ENCODE measurements at places on chromosomes 2 and 18.

DNA sequence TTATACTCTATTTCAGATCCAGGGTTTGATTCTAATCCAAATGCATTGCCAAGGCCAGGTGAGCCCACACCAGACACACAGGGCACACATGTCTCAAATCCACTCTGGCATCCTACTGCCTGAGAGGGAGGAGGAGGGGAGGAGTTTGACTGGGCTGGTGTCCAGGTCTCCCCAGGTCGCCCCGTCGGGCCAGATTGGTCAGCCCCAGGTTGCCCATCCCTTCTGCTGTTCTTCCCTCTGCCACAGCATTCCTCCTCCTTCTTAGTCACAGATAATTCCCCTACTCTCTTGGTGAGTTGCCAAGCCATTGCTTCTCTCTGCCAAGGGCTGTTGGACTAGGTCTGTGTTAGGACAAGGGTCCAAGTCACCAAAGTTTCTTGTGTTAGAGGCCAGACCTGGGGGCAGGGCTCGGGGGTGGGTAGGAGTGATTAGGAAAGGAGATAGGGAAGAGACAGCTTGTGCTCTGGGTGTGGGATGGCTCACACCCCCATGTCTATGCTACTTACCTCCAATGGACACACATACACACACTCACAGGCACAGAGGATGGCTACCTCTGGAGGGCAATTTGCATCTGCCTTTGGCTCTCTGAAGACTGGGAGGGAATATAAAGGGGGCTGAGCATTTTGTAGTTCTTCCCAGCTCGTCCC is 2.5 kb upstream of the EGR4 start:
- no peak for DNase-seq

- no peak for DNase-seq
Observed at GRCh38 chr18:1047406-1047805, 142.7 kb downstream of the ADCYAP1 start.

GRCh38 chr2:218517434-218518206 is 50.5 kb downstream of the USP37 start:
- DNase-seq = no peak

DNA sequence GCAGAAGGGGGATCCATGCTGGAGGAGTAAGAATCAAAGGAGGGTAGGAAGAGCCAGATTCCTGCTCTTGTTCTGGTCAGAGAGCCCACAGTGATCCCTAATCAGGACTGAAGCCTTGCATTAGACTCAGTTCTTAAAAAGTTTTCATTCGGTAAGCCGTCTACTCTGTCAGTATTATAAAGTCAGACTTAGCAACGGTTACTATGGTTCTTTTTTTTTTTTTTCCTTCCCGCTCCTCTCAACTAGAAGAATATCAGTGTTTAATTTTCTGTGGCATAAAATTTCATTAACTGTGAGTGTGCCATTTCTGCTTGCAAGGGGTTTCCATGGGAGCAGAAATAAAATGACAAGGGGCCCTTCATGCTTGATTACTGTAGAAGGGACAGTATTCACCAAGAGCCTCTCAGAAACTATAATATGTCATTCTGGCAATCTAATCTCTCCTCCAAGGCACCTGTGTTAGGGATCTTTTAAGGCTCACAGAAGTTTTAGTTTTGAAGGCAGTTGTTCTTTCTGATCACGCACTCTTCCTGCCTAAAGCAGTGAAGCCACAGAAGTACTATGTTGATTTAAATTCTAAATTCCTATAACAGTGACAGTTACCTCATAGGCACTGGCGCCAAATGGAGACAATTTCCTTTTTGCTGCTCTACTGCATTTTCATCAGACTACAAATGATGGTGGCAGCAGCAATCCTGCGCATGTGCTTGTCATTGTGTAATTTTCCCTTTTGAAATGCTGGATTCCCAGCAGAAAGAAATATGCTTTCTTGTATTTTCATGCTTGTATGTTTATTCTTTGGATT is 57.0 kb downstream of the OSBPL6 start:
- DNase-seq = no peak

- no peak for DNase-seq
Observed at GRCh38 chr18:49698525-49699025, 114.8 kb downstream of the ACAA2 start.

DNA sequence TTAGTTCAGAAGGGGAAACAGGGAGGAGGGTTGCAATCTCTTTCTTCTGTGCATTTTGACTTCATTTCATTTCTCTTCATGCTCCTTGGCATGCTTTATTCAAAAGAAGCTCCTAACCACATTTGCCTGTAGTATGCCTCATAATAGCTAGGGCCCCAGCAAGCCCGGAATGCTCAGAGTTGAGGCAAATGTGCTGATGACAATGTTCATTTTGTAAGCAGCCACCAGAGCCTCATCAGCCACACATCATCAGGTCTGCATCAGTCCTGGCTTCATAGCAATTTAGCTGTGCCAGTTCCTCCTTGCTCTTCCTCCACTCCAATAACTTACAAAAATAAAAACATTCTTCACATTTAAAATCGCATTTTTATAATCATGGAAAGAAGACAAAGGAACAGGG is 65.4 kb upstream of the MMADHC start:
- no peak for DNase-seq

DNA sequence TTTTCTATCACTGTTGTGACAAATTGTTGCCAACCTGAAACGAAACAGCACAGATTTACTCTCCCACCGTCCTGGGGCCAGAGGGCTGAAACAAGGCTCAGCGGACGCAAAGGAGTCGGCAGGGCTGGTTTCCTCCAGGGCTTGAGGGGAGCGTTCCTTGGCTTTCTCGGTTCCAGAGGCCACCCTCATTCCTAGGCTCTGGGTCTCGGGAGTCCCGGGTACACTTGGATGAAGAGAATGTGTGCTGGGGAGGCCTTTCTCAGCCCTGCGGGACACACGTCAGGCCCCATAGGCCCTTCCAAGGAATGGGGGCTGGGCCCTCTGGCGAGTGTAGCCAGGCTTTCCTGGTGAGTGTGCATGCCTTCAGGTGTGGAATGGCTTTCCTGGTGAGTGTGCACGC is 287.3 kb upstream of the HS6ST1 start:
- no peak for DNase-seq

DNA sequence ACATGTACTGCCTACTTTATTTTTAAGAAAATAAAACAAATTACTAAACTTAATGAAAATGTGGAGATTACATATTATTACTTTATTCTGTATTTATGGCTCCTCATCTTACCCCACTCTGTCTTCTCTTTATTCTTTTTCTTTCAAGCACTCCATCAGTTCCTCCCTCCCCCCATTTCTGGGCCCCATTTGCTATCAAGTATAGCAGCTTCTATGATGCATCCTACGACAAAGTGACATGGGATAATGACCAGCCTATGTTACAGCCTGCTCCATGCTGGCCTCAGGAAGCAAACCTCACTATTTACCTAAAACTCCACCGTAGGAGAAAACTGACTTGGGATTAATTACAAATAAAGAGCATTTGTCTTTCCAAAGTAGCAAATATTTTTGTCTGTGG is 58.8 kb downstream of the RND3 start:
- peak; percentile 7 for DNase-seq

- DNase-seq = no peak
Observed at GRCh38 chr2:79994161-79994560, 310.4 kb downstream of the LRRTM1 start.

GRCh38 chr2:209636076-209636475 is 135.6 kb upstream of the UNC80 start:
- DNase-seq = peak; percentile 37

GRCh38 chr2:55155206-55155605 is 76.9 kb downstream of the CLHC1 start:
- no peak for DNase-seq

GRCh38 chr18:36402765-36403396 is 105.4 kb downstream of the FHOD3 start:
- no peak for DNase-seq

DNA sequence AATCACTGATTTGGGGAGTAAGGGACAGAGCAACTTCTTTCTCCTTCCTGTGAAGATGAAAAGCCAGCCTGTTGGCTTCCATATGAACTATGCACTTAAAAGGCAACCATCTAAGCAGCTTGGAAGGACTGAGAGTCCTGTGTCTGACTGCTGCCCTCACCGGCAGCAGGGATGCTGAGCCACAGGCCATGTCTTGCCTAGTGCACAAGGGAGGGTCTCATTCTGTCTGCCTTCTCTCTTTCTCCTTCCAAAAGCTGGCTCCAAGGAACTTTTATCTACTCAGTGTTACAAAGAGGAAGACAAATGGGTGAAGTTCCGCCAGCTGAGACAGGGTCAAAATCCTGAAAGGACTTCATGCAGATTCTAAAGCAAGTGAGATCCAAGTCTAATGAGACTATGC is 146.3 kb downstream of the MTCL1 start:
- no peak for DNase-seq

- no peak for DNase-seq
Observed at GRCh38 chr2:68745006-68745405, 10.4 kb downstream of the ARHGAP25 start.

DNA sequence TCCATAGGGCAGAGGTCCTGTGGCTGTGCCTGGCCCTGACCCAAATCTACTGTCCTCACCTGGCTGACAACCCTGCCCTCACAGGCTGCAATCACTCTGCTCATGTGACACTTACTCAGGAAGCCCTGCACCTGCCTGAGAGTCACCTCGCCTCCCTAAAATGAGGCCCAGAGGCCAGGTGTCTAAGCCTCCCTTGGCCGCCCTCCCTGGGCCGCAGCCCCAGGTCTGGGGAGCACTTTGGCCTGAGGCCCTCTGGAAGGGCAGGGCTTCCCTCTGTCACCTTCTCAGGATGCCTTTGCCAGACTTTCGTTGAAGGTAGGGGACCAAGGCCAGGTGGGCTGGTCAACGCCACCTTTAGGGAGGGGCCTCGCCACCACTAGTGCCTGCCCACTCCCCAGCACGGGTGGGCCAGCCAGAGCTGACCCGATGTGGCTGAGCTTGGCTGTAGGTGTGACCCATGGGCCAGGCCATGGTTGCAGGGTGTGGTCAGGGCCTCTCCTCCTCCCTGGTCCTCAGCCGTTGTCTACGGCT is 6.1 kb upstream of the GPC1 start:
- DNase-seq = no peak

DNA sequence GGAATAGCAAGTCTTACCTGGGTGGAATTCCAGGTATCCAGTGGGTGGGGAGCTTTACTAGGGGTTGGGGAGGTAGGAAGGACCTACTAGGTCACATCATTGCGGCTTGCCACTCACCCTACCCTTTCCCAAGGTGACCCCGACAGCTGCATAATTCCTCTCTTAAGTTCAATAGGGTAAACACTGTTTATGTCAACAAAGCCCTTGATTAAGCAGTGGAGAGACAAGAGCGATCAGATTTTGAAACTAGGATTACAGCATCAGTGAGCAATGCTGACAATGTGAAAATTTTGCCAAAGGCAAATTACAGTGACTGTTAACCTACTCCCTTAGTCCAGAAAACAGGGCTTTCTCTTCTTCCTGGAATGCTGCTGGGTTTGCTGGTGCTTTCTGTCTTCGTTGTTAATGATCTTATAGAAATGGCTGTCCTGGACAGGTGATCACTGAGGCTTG is 14.5 kb downstream of the SLC19A3 start:
- no peak for DNase-seq

DNA sequence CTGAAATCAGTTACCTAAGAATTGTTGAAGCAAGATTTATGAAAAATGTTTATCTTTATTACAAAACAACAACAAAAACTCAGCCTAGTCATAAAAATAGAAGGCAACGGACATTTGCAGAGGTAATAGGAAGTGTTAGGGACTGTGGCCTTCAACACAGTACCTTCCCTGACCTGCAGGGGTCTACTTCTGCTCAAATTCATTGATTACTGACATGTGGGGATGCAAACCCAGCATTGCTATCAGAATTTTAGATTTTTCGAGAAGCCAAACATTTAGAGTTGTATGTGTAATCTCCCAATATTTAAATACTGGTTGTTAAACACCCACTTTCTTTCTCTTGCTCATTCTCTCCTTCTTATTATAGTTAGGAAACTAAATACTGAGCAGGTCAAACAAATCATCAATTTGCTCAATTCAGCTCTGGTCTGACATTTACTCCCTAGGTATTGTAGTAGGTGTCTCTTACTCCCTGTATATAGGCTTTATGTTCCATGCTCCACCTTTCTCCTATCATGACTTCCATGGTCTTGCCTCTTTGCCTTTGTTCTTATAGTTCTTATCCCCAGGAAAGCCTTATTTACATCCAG is 198.5 kb downstream of the UBE2E3 start:
- no peak for DNase-seq

- no peak for DNase-seq
Observed at GRCh38 chr2:120463996-120464395, 118.1 kb downstream of the INHBB start.

DNA sequence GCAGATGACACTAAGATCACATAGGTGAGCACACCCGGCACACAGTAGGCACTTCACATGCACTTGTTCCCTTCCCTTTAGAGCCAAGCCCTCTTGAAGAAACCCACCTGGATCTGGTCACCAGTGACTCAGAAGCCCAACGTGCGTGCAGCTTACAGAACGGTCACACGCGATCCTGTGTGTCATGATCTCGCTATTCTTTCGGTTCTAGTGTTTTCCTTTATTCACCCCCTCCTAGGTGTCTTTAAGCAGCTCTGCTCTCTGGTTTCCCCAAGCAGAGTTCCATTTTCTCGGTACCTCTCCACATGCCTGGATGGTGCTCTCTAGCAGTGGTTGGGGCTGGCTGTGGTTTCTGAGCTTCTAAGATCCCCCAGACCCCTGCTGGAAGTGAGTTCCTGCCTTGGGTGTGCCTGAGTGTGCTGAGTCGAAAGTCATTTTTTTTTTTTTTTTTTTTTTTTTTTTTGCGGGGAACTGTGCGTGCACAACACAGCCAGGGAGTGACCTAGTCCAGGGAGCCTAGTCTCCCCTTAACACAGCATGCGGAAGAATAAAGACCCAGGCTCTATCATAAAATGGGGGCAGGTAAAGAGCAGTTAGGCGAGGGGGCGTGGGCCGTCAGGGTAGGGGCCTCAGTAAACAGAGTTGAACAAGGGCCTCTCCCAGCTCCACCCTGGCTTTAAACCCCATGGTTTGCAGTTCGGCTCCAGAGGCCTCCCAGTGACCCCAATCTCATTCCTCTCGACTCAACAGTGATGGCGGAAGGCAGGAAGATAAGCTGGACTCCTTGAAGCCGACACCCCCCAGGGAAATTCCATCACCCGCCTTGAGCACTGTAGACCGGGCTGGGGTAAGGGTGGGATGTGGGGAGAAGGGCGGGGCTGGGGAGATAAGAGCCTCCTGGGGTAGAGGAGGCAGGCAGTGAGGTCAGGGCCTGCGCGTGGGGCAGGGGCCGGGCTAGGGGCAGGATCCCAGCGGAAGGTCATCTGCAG is 29.8 kb upstream of the DNMT3A start:
- no peak for DNase-seq

- DNase-seq = no peak
Observed at GRCh38 chr18:11998193-11998592, 16.9 kb downstream of the IMPA2 start.

DNA sequence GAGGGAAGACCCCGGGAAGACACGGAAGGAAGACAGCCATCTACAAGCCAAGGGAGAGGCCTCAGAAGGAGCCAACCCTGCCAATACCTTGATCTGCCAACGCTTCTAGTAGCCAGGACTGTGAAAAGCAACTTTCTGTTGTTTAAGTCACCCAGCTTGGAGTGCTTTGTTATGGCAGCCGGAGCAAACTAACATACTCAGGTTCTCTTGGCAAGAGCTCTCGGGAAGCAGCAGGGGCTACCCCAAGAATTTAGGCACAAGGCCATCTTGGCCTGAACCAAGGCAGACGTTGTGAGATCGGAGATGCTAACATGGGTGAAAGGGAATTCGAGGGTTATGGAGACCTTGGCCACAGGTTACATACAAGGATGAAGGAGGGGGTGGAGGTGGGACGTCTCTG is 78.6 kb upstream of the KLHL29 start:
- no peak for DNase-seq

GRCh38 chr2:171858397-171858958 is 35.6 kb downstream of the SLC25A12 start:
- no peak for DNase-seq
